Mammary epithelial cell (primary cell): ENCODE measurements at places on chromosomes 1 and 21. TPM values are rescaled to one million over a fixed set of nuclear protein-coding genes. Genes with fewer than 3 reads are reported as not detected.

PRSS38 gene
- polyA plus RNA-seq = not detected

NBPF10 gene
- 0.76 TPM for polyA plus RNA-seq

KCND3 gene
- 0.12 TPM for polyA plus RNA-seq

DPT gene
- not detected for polyA plus RNA-seq

CHI3L1 gene
- polyA plus RNA-seq = 0.33 TPM

S100A7 gene
- 1.1 TPM for polyA plus RNA-seq
